Bone marrow (tissue), 2 donors: ENCODE measurements at places on chromosomes 5 and 9.
A peak's percentile ranks its signal among the peaks of the same experiment; 100 is the strongest.

DNA sequence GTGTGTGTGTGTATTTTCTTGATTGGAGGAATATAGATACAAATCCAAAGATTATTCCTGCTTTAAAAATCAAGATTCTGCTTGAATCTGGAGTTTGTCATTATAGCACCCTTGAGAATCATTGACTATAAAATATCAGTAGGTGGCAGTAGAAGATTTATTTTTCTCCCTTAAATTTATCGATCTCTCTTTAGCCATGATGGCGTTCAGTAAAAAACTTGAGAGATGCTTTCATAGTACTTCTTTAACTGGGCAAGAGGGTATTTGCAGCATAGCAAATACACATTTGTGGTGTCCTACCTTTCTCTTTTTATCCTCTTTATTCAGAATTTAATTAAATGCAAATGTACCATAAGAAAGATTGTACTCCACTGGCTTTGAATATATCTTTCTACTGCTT lies 307.7 kb downstream of the ADGRV1 start:
- peak; percentile 29 for DNase-seq

GRCh38 chr9:124399968-124400940 lies 15.0 kb downstream of the PSMB7 start:
- no peak for DNase-seq

GRCh38 chr5:126044931-126045565 lies 378.2 kb upstream of the GRAMD2B start:
- no peak for DNase-seq

DNA sequence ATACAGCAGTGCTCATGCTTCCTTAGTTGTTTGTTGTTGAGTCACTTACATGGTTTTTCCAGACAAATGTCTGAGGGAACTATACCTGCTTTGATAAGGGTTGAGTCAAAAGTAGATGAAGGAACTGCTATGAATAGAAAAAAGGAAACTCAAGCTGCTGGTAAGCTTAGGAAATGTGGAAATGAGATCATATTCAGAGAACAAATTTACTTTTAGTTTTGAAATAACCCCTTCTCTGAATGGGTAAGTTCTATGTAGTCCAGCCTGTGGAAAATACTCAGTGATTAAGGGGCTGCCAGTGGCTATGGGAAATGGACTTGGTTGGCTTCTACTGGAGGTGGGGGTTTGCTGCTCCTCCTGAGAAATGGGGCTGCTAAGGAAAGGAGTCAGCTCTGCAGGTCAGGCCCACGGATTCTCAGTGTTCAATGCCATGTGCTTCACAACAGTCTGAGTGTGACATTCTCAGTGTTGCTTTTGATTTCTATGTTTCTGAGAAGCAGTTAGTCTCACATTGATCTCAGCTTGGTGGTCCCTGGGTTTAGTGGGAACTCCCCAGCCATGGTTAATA lies 47.7 kb upstream of the GLRX start:
- DNase-seq: no peak

- no peak for DNase-seq
Measured at GRCh38 chr5:60918466-60918865, 26.4 kb downstream of the ERCC8 start.

- DNase-seq: peak; percentile 67
Measured at GRCh38 chr5:43042626-43043399, 2.7 kb upstream of the ANXA2R start.

- DNase-seq: no peak
Measured at GRCh38 chr9:33254211-33254610, 10.3 kb downstream of the BAG1 start.

DNA sequence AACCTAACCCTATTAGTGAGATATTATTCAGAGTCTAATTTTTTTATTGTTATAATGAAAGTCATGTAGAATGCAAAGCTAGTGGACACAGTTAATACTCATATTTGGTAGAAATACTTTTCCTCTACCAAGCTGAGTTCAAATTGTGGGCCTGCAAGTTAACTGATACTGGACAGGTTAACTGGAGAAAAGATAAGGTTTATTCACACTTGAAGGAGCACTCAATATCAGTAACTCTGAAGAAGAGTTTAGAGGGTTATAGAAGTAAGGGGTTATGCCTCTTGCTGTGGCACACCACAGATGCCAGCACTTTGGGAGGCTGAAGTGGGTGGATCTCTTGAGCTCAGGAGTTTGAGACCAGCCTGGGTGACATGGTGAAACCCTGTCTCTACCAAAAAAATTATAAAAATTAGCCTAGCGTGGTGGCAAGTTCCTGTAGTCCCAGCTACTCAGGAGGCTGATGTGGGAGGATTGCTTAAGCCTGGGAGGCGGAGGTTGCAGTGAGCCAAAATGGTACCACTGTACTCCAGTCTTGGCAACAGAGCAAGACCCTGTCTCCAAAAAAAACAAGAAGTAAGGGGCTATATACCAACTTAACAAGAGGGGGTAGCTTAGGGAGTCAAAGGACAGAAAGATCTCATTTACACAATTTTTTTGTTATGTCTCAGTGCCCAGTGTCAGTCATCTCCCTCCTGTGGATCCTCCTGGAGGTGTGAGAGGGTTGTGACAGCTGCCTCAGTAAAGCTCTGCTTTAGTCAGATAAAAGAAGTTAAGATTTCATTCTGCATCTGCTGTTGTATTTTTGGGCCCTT lies 121.2 kb upstream of the GRHPR start:
- DNase-seq: no peak

DNA sequence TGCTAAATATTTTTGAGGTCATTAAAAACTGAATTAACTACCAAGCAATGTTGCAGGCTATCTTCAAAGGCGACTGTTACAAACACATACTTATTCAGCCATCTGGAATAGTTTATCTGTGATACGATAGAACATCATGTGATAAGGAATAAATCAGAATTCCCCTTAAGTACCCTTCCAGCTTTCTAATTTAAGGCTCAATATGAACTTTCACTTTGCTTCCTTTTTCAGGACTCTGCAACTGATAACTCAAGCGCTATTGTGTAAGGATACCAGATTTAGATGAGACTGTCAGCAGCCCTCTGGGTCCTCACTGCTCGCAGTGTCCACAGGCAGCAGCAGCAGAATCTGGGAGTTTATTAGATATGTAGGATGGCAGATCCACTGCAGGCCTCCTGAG lies 416.3 kb downstream of the SPATA31D1 start:
- DNase-seq: no peak

- no peak for DNase-seq
Measured at GRCh38 chr9:12889402-12890106, 114.7 kb downstream of the LURAP1L start.

GRCh38 chr5:58961631-58962280 lies 378.9 kb downstream of the RAB3C start:
- no peak for DNase-seq

- no peak for DNase-seq
Measured at GRCh38 chr5:149811453-149811852, 81.3 kb downstream of the PPARGC1B start.

- DNase-seq: no peak
Measured at GRCh38 chr5:149015561-149015960, 47.3 kb downstream of the SH3TC2 start.

- DNase-seq: peak; percentile 24
Measured at GRCh38 chr5:77145666-77146065, 58.6 kb upstream of the ZBED3 start.

DNA sequence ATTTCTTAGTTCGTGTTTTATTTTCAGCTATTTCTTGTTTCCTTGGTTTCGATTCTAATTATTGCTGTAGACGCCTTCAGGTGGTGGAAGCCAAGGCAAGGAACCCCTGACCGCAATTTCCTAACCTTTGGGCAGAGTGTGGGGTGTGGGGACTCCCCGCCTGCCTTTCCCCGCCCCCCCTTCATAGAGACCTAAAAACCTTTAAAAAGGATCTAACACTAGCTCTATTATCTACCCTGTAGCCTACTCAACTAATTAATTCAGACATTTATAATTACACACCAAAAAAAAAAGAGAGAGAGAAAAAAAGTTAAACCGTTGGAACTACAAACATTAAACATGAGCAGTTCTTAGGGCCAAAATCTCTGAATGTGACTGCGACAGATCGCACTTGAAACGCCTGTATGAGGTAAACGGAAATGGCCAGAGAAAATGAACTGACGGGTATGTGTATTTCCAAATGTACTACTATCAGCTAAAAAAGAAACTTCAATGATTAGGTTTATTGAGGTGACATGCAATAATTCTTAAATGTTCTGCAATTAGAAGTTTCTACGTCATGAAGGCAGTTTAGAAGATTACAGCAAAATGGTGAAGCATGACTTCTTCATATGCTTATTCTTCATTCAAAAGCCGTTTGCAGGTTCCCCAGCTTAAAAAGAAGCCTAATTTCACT lies 19.0 kb upstream of the FER start:
- DNase-seq: no peak

DNA sequence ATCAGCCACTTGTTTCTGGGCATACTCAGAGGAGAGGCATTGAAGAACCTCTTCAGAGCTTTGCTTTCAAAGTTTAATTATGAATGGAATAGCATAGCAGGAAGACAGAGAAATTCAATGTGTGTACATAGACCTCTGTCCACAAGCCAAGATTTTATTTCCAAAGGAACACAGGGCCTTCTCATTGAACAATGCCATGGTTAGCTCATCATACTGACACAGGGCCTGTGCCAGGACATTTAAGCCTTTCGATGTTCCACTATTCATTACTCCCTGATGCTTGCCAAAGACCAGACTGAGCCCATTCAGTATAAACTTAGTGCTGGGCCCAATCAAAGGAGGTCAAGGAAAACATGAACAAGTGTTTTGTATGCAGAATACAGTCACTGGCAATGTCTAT lies 280.8 kb downstream of the FBXL17 start:
- DNase-seq: no peak

DNA sequence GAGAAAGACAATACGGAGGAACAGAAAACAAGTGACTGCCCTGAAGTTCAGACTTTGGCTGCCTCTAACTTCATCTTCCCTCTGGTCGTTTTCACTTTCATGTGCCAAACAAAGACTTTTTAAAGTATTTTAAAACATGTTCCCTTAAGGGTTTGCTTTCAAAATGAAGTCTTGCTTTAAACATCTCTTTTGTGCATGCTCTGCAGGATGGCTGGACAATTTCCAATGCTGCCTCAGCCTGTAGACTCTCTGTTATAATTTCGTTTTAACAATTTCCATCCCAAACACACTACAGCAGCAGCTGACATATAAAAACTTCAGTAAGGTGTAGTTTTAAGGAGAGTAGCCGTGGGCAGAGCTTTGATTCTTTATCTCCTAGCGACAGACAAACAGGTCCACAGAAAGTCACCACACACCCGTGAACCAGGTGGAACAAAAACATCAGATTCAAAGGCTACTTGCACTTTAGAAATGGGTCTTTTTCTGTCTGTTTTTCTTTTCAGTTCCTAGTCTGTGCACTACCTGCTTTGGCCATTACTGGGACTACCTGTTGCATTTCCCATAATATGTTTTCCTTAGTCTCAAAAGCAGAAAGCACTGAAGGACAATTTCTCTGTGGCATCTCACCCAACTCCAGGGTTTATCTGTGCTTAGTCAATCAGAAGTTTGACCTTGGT lies 308.9 kb downstream of the DTWD2 start:
- DNase-seq: no peak

DNA sequence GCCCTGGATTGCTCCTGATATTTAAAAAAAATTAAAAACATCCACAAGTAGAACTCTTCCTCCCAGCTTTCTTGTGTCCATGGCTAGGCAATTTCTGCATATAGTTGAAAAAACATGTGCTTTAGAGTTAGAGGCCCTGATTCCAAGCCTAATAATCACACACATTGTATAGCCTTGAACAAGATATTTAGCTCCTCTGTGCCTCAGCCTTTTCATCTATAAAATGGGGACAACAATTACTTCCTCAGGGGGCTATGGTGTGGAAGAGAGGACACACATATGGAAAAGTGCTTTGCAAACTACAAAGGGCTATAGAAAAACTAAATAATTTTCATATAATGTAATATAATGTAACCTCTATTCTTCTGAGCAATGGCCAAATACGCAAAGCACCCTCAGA lies 23.0 kb upstream of the CDK5RAP2 start:
- no peak for DNase-seq

GRCh38 chr9:111900151-111900857 lies 3.7 kb downstream of the UGCG start:
- no peak for DNase-seq

DNA sequence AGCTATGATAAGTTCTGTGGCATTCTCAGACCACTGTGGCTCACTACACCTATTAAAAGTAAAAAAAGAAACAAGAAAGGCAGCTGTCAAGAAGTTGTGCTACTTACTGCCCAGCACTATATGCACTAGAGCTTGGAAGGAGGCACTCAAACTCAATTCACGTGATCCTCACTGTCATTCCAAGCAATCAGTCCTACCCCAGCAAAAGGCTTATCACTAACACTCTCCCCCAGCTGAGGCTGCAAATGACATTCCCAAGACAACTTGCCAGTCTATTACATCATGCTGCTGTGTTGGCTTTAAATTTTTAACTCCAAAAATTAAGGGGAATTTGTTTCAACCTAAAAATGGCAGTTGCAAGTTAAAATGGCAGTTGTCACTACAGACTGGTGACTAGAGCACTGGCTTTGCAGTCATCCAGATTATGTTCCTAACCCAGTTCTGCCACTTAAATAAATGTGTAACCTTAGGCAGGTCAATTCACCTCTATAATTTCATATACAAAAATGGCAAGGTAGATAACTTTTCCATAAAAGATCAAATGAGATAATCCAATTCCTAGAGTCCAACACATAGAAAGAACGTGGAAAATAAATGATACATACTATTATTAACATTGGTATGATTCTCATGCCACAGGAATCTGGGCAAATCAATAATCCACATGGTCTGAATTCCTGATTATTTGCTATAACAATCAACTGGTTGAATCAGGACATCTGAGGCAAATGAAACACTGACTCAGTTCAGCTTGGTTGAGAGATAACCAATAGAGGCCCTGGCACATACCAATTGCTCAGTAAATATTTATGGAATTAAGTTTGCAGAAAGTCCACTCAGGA lies 52.4 kb downstream of the FBXW11 start:
- DNase-seq: no peak

DNA sequence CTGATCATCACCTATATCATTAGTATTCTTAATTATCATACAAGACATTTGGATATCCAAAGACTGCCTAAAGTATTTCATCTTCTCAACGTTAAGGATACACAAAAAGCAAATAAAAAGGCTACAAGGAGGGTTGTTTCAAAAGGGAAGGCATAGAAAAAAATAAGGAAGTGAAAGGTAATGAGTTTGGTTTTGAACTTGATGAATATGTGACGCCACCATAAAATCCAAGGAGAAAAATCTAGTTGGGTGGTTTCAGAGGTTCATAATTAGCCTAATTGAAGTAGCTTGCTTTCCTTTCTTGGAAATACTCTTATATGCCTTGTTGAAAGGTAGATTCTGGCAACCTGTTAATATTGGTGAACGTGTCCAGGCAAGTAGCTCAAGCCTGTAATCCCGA lies 96.1 kb upstream of the SGCD start:
- no peak for DNase-seq

- DNase-seq: no peak
Measured at GRCh38 chr9:73265876-73266275, 114.2 kb downstream of the ANXA1 start.

GRCh38 chr5:14914193-14914592 lies 42.6 kb upstream of the ANKH start:
- DNase-seq: no peak

DNA sequence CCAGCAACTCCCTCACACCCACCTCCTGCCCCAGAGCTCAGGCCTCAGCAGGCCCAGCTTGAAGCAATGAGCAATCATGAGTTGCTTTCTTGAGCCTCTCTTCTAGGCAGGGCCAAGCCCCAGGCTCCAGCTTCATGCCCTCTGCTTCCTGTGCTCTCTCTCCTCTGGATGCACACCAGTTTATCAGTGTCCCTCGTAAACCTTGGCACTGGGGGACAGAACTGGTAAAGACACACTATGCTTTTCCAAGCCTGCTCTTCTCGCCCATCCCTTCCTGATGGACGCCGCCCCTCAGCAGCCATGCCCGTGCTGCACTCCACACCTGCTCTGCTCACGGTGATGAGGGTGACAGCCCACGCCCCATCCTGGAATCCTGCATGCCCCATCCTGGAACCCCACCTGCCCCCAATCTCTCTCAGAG lies 49.4 kb upstream of the ORM1 start:
- DNase-seq: no peak
